Thymus (tissue), 14 donors: ENCODE measurements at places on chromosomes 4 and X. TPM values are rescaled to one million over a fixed set of nuclear protein-coding genes. Genes with fewer than 3 reads are reported as not detected.

Gene KIF4A
- total RNA-seq: 14.6 TPM

DNA sequence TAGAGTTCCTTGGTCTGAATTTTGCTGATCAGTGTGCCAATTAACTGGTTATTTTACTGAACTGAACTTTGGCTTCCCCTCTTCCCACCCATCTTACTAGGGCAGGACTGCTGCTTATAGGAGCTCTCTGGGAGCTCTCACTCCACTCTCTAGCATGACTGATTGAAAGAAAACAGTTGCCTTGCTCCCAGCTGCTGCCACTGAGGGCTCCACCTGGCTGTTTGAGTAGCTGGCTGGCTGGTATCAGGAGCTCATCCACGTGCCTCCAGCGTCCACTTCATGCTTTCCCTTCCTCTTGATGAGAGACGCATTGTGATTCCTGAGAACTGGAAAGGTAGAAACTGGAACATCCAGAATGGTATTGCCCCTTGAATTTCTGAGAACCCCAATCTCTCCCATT lies 73.0 kb upstream of the KLHL13 start:
- no peak for DNase-seq

DNA sequence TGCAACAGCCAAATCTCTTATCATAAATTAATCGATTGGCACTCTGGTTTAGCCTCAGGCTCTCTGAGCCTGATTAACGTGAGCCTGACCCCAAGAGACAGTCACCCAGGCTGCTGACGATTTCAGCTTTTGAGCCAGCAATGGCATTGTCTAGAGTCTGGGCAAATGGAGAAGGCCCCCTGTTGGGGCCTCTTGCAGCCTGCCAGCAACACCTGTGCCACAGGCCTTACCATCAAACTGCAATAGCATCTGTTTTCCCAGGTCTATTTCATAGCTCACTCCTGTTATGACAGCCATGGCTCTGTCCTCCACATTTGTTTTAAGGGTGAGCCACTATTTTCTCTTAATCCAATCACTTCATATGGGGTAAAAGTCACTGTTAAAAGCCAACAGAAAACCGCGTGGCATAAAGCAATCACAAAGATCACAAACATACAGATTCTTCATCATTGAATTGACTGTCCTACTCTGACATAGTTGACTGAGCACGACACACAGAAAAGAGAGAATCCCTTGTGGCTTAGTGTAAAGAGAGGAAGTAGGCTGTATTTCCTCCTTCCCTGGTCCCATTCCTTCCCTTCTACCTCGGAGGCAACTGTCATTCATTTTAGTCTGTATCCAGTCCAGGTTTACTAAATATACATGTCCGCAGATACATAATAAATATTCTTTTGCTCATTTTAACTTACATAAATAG lies 47.8 kb downstream of the SLC9A7 start:
- peak; percentile 28 for DNase-seq

GRCh38 chr4:150949943-150950342 lies 65.1 kb downstream of the LRBA start:
- DNase-seq: no peak

- DNase-seq: no peak
These were observed 56.0 kb upstream of the MID1 start for GRCh38 chrX:10676235-10676957.
